ENCODE measurements at places on chromosomes 5 and 9.

DNA sequence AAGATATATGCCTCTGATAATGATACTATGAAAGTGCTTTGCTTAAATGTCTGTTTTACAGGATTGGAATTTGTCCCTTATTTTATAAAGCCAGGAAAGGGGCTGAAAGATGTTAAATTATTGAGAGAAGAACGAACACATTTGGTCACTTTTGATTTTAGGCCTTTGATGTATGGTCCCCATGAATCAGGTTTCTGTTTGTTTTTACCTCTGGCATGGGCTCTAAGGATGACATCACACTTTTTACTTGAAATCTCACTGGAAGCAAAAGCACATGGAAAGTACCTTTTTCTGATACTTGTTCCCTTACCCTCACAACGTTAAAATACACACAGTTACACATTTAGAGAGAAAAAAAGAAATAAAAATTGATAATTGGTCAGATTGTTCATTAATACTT lies 6.9 kb downstream of the OTULIN start:
- DNase-seq = no peak

GRCh38 chr9:122339579-122339978 lies 31.2 kb upstream of the PTGS1 start:
- no peak for DNase-seq

- DNase-seq = no peak
These were observed 13.3 kb downstream of the PHF2 start for GRCh38 chr9:93589688-93590087.

DNA sequence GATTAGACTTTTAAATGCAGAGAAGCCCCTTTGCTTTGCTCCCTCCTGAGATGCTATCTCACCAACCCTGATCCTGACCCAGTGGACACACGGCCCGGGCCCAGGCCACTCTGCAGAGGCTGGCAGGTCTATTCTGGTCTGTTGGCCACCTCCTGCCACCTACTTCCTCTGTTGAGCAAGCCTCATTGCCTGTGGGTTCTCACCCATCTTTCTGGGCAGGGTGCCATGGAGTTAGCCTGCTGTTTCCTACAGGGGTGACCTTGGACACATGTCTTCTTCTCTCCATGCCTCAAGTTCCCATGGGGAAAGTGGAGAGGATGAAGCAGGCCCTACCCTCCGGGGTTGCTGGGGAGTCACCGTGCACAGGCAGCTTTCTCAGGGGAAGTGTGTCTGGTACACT lies 266.2 kb upstream of the IRX1 start:
- no peak for DNase-seq

- no peak for DNase-seq
These were observed 8.8 kb upstream of the RNF183 start for GRCh38 chr9:113311961-113312360.

DNA sequence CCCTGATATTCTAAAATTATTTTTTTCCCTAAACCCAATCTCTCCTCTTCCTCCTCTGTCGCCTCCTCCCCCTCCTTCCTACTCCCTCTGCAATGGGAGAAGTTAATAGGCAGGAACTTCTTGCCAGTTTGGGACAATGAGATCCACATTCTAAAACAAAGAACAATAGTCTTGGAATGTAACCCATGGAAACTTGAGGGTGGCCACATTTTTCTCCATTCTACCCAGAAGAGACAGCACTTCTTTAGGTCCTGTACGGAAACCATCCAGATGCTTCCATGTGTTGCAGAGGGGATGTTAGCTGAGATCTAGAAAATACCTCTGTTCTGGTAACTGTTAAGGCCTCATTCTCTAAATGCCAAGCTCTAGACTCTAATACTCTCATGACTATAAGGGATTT lies 10.0 kb downstream of the SPARC start:
- no peak for DNase-seq
